ENCODE measurements at places on chromosomes 3 and 15.

- no peak for DNase-seq
Measured at GRCh38 chr15:98160236-98160635, 199.7 kb downstream of the ARRDC4 start.

DNA sequence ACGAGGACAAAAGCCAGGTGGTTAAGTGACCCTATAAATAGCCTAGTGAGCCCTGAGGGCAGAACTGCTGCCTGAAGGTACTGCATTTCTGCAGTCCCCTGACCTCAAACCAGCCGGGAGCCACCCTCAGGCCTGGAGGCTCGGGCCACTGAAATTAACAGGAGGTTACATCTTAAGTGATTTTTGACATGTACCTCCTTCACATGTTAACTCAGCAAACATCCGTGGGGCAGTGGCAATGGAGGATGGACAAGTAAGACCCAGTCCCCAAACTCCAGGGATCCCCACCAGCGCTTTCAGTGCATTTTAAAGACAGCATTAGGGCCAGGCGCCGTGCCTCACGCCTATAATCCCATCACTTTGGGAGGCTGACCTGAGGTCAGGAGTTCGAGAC, 26.2 kb downstream of the PSTPIP1 start:
- no peak for DNase-seq

- DNase-seq = peak; percentile 6
Measured at GRCh38 chr15:58566029-58566428, 134.2 kb downstream of the LIPC start.

DNA sequence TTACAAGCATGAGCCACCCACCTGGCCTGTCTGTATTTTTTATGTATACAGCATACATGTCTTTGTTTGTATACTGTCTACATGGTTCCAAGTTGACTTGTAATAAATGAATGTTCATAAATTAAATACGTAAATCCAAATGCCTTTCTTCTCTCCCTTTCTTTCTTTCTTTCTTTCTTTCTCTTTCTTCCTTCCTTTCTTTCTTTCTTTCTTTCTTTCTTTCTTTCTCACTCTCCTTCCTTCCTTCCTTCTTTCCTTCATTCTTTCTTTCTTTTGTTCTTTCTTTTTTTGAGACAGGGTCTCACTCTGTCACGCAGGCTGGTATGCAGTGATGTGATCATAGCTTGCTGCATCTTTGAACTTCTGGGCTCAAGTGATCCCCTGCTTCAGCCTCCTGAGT, 17.1 kb upstream of the ZNF710 start:
- no peak for DNase-seq

- DNase-seq = no peak
Measured at GRCh38 chr15:48031973-48032372, 88.8 kb upstream of the SLC24A5 start.

DNA sequence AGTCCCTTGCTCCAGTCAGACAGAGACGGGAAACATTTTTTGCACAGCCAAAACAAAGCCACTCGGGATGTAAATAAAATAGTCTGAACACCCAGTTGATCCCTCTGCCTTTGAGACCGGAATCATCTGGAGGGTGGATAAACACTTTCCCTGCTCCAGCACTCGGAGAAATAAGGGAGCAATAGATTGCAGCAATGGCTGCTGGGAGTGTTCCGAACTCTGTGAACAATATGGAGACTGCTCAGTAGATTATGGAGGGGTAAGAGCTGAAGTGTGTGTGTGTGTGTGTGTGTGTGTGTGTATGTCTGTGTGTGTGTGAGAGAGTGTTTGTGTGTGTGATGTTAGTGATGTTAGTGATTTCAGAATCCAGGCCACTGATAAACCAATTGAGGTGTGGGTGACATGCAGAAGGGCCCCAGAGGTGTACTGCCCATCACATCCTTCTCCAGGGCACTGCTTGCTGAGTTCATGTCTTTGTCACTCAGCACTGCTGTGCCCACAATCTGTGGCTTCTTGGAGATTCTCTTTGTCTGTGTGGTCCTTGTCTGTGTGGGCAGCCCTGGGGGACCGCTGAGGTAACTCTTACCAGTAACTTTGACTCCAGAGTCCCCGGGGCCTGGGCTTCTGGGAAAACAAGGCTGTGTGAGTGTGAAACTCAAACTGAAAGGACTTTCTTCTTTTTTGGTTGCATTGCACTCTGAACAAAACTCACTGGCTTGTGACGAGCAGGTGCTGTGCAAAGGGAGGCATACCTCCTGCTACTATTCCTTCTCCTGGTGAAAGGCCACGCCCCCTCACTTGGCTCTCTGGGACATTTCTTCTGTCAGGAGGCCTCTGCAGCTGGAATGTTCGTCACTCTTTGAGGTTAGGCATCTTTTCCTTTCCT, 23.0 kb downstream of the CRYGS start:
- DNase-seq = no peak

DNA sequence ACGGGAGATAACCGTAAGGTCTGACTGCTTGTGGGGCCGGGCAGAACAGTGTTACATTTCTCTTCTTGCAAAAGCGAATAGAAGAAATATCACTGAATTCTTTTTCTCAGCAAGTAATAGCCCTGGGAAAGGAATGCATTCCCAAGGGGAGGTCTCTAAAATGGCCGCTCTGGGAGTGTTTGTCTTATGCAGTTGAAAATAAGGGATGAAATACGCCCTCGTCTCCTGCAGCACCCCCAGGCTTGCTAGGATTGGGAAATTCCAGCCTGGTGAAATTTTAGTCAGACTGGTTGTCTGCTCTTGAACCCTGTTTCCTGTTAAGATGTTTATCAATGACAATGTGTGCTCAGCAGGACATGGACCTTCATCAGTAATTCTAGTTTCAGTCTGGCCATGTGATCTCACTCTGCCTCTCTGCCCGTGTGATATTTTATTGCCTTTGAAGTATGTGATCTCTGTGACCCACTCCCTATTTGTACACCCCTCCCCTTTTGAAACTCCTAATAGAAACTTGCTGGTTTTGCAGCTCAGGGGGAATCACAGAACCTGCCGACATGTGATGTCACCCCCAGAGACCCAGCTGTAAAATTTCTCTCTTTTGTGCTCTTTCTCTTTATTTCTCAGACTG, 715.6 kb downstream of the ROBO1 start:
- no peak for DNase-seq

DNA sequence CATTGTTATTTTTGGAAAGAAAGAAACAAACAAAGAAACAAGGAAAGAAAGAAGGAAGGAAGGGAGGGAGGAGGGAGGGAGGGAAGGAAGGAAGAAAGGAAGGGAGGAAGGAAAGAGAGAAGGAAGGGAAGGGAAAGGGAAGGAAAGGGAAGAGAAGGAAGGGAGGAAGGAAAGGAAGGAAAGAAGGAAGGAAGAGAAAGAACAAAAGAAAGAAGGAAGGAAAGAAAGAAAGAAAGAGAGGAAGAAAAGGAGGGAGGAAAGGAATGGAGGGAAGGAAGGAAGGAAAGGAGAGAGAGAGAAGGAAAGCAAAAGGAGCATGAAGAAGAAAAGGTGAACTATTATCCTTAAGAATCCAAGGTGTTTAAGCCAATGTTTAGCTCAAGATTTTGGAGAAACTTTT, 262.7 kb upstream of the STT3B start:
- DNase-seq = no peak

GRCh38 chr3:194083637-194084224, 52.2 kb upstream of the HES1 start:
- no peak for DNase-seq

- no peak for DNase-seq
Measured at GRCh38 chr3:40585381-40586016, 60.7 kb downstream of the ZNF621 start.

DNA sequence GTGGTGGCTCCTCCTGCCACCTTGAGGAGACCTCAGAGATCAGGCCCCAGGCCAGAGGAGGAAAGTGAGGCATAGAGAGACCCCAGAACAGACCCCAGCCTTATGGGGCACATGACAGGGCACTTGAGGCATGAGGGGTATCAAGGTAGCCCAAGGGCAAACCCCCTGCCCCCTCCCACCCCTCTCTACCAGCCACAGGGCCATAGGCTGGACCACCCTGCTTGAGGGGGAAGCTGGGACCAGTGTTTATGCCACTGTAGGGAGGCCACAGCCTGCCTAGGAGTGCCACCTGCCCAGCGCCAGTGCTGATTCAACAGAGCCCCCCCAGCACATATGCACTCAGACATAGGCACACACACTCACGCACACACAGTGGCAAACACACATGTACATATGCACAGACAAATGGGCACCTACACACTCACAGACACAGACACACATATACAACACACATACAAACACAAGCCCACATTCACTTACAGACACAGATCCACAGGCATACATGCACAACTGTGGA, 10.3 kb downstream of the MYL3 start:
- peak; percentile 18 for DNase-seq

DNA sequence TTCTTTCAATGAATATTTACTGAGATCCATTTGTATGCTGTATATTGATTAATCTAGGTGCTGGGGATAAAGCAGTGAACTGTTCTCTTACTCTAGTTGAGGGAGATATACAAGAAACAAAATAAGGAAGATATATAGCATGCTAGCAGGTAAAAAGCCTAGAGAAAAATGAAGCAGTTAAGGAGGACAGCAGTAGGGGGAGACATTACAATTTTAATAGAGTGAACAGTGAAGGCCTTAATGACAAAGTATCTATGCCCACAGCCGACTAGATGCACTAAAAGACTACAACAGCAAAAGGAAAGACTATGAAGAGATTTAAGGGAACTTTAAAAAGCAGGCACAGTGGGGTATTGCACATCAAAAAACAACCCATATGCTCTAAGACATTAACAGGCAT, 81.4 kb downstream of the XRN1 start:
- DNase-seq = no peak

GRCh38 chr3:27458929-27459328, 25.3 kb downstream of the SLC4A7 start:
- DNase-seq = no peak

DNA sequence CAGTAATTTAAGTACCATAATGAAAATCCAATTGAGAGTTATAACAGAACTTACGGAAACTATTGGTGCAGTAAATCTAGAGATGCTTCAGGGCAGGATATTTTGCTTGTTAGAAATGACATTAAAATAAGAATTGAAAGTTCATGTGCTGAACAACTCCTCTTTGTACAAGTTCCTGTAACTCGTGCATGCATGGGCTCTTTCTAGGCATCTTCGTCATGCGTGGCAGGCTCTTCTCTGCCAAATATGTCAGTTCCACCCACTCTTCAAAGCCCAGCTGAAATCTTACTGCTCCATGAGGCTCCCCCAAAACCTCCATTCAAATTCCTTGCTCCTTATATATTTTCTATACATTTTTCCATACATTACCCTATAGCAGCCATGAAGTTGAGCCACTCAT, 48.7 kb downstream of the FBN1 start:
- DNase-seq = no peak

DNA sequence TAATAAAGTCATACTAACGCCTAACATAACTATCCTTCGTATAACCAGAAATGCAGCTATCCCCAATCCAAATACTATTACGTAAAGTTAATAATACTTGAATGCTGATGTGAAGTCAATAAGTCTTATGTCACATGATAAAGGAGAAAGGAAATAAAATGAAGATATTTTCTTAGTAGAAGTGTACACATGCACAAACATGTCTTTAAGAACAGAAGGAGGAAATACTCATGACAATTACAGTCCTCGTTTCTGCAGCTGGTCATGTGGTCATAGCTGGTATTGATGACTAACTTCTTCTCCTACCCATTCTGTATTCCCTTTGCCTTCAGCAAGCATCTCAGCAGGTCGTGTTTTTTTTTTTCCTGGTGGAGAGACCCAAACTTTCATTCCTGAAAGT, 244.3 kb downstream of the CHL1 start:
- no peak for DNase-seq

DNA sequence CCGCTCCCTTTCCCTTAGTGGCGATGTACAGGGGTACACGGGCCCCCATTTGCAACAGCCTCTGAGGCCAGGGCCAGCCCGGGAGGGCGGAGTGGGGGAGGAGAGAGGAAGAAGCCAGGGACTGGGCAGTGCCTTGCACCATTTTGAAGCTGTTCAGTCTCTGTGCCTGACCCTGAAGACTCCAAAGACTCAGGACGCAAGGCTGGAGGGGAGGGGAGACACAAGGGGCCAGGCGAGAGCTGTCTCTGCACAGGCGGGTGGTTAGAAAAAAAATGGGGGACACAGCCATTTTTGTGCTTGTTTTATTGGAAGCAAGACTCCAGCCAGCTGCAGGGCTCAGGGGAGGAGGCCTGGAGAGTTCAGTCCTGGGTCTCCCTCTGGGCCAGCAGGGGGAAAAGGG, 1.6 kb downstream of the RPP25 start:
- DNase-seq = no peak

DNA sequence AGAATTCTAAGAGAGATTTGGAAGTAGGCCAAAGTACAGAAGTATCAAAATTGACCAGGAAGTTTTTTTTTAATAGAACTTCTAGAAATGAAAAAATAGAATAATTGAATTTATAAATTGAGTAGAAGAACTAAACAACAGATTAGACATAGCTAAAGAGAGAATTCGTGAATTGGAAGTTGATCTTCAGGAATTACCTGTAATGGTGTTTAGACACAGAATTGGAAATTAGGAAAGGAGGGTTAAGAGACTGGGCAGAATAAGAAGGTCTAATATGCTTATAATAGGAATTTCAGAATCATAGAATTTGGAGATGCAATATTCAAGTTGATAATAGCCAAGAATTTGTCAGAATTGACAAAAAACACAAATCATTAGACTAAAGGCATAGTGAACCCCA, 16.2 kb downstream of the ACVR2B start:
- no peak for DNase-seq

GRCh38 chr3:26346497-26346896, 276.1 kb upstream of the LRRC3B start:
- no peak for DNase-seq

- no peak for DNase-seq
Measured at GRCh38 chr3:44981751-44982150, 5.7 kb downstream of the EXOSC7 start.

DNA sequence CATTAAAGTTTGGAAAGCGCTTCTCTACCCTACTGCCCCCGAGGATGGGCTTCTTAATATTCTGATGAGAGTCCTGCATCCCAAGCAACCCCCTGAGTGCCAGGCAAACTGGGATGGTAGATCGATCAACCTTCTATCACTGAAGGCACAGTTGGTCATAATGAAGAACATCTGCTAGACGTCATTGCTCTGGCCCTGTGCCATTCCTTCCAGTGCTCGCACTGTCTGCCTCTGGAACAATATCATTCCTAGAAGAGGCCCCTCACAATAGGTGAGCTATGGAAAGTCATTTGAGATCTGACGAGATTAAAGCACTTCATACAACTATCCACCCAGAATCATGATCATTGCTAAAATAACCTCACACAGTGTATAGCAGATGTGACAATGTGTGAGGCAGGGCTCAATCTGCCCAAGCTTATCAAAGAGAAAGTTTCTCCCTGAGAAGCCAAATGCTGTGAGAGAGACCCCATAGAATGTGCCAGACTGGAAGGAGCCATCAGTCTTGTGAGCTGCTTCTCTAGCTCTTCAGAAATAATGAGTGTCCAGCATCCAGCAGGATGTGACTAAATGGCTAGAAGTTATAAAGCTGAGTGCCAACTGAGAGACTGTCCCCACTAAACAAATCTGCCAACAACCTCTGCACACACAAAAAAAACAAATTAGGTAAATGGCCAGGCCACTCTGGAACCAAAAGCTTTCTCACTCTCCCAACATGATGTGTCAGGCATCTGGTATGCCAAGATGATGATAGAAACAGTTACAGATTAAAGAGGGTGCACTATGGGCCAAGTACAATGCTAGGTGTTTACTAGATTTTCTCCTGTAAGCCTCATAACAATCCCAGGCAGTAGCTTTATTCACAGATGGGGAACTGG, 165.5 kb downstream of the NECTIN3 start:
- DNase-seq = no peak
